ENCODE measurements at places on chromosomes 7 and 10.

- no peak for ATAC-seq
Measured at GRCh38 chr10:95572131-95572820, 11.1 kb upstream of the SORBS1 start.

DNA sequence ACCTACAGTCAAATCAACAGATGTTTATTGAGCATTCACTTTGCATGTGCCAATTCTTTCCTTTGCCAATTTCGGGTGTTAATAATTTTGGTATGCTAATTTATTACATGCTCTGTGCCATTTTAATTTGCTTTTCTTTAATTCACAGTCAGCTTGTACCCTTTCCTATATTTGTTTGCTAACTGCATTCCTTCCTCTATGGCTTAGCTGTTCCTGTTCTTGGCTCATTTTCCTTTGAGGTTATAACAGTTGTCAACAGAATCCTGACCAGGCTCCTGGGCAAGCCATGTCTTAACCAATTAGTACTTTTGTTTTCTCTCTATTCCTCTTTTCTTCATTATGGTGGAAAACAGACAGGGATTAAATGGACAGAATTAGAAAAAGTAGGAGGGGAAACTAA is 73.6 kb upstream of the RPA3 start:
- ATAC-seq = no peak

- no peak for ATAC-seq
Measured at GRCh38 chr10:104253106-104253505, 1.6 kb upstream of the GSTO1 start.

DNA sequence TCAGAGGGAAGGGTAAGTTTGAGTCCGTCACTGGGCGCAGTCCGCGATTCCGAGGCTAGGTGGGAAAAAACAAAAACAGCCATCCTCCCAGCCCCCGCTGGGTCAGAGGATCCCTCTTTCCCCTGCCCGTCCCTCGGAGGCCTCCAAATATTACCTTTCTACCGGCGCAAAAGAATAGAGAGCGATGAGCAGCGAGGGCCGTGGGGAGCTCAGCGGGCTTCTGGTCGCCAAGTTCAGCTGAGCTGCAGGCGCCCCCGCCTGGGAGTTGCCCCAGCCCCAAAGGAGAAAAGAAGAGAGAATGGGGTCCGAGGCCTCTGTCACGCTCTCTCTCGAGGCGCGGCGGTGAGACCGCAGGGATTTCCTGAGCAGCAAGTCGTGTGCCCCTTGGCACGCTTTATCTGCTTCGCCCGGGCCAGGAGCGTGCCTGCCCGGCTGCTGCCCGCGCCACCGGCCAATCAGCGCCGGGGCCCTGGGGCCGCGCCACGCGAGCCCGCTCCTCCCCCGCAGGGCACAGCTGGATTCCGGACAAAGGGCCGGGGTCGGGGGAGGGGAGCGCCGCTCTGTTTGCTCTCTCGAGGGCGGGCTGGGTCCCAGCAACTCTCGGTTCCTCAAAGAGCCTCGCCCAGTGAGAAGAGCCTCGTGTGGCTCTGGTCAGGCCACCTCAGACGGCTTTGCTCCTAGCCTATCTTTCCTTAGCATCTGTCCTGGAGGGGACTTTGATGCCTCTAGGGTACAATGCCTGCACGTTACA is at the start of gene NEUROG3:
TSS of gene NEUROG3 (minus strand) at position 367 of the 751 bp plus-strand sequence. CDS start 379 bp downstream, outside the sequence.
- no peak for ATAC-seq

- ATAC-seq = no peak
Measured at GRCh38 chr7:1951159-1951536, 281.1 kb downstream of the ELFN1 start.

DNA sequence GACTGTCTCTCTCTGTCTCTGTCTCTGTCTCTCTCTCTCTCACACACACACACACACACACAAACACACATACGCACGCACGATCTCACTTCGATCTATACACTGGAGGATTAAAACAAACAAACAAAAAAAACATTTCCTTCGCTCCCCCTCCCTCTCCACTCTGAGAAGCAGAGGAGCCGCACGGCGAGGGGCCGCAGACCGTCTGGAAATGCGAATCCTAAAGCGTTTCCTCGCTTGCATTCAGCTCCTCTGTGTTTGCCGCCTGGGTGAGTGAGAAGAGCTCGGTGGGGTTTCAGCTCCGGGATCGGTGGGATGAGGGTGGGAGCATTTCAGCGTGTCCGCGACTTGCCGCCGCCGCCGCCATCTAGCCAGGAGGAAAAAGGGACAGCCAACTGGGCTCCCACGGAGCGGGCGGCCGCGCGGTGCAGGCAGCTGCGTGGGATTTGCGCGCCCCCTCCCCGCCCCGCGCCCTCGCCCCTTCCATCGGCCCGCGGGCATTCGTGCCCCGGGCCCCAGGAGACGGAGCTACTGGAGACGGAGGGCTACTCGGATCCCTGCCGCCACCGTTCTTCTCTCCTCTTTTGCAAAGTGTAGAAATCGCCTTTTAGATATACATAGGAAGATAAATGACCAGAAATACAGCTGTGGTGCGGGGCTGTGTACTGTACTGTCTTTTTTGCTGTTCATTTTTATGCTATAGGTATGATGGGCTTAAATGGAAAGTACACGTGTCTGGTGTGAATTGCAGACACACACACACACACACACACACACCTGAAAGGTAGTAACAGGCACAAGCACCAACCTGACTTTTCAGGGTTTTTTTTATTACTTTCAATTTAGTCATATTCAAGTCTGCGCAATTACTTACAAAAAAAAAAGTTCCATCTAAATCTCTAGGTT is 581 bp downstream of the PTPRZ1 start:
- peak; percentile 57 for ATAC-seq

- no peak for ATAC-seq
Measured at GRCh38 chr10:14378387-14378960, 47.8 kb upstream of the FRMD4A start.

- ATAC-seq = no peak
Measured at GRCh38 chr7:147535701-147536111, 1054.9 kb upstream of the C7orf33 start.

GRCh38 chr10:17847585-17848296 is 38.6 kb downstream of the MRC1 start:
- ATAC-seq = no peak

- no peak for ATAC-seq
Measured at GRCh38 chr7:70405241-70405640, 726.7 kb upstream of the GALNT17 start.

DNA sequence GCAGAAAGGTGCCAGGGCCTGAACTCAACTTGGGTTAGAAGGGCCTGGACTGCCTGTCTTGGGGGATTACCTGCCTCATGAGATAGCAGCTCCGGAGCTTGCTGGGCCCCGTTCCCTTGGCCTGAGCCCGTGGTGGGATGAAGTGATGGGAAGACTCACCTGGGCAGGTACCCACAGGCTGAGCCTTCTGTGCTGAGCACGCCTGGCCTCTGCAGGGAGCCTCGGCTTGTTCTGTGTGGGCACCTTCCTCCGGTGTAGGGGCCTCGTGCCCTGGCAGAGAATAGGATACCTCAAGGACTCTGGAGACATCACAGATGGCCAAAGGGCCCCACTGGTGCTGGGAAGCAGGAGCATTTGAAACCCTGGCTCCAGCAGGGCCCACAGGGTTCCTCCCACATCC is 4.5 kb downstream of the ZNF467 start:
- no peak for ATAC-seq

DNA sequence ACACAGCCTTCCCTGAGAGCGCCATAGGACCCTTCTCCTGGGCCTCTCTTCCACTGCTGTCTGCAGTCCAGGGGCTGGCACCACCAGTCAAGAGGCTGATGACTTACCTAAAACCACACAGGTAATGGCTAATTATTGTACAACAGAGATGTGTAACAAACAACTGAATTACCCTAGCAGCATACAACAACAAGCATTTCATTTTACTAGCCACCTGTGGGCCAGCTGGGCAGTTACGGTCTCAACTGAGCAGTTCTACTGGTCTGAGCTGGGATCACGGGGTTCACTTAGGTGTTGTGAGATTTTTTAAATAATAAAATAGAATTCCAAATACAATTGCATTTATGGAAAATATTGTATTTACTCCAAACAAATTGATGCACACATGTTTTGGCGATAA is 431.9 kb downstream of the TNS3 start:
- ATAC-seq = no peak

DNA sequence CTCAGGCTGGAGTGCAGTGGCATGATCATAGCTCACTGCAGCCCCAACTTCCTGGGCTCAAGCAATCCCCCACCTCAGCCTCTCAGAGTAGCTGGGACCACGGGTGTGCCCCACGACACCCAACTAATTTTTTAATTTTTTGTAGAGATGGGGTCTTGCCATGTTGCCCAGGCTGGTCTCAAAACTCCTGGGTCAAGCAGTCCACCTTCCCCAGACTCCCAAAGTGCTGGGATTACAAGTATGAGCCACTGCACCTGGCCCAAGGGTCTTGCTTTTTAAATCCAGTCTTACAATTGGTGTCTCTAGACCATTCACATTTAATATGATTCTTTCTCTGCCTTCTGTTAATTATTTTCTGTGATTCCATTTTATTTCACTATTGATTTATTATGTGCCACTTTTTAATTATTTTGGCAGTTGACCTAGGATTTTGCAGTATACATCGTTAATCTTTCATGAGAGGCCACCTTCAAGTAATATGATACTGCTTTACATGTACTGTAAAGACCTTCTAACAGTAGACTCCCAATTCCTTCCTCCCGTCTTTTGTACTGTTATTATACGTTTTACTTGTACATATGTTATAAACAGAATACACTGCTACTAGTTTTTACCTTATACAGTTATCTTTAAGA is 18.7 kb downstream of the MMP21 start:
- no peak for ATAC-seq

- ATAC-seq = no peak
Measured at GRCh38 chr10:3389130-3389529, 216.5 kb upstream of the PITRM1 start.

GRCh38 chr7:124310934-124311390 is 278.1 kb upstream of the TMEM229A start:
- no peak for ATAC-seq

DNA sequence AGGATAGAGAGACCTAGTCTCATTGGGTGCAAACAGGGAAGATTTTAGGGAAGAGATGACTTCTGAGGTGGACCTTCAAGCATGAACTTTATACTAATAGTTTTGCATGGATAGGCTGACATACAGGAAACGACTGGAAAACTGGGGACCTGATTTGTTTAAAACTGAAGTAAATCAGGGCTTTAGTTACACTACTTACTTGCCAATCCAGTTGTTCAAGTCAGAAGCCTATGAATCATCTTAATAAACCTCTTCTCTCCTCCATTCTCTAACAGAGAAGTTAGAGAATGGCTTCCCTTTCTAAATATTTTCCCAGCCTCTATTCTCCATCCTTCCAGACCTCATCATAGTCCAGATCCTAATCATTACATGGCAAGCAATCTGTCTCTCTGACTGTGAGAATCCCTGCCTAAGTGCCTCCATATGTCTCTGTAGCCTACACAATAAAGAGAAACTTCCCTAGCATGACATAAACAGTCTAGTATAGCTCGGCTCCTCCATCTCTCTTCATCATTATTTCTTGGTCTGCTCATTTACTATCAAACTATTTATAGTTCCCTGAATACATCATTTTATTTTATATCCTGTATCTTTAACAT is 55.8 kb downstream of the PRKG1 start:
- peak; percentile 46 for ATAC-seq

- ATAC-seq = no peak
Measured at GRCh38 chr10:117547016-117547715, 4.6 kb downstream of the EMX2 start.

DNA sequence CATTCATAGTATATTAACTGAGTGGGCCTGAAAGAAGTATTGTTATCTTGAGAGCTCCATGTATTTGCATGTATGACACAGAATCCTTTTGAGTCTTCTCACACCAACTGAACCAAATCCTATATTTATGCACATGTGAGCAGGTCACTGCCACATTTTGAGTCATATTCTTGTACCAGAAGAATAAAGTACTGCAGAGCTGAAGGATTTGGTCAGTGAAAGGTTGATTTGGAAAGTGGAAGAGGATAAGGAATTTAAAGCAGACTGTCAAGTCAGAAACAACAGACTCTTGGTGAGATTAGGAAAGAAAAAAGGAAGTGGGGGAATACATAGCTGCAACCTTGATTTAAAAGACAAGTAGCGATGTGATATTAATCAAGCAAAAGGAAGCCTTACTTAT is 121.8 kb downstream of the ARID5B start:
- no peak for ATAC-seq

- no peak for ATAC-seq
Measured at GRCh38 chr10:117266400-117266799, 25.5 kb downstream of the SLC18A2 start.

DNA sequence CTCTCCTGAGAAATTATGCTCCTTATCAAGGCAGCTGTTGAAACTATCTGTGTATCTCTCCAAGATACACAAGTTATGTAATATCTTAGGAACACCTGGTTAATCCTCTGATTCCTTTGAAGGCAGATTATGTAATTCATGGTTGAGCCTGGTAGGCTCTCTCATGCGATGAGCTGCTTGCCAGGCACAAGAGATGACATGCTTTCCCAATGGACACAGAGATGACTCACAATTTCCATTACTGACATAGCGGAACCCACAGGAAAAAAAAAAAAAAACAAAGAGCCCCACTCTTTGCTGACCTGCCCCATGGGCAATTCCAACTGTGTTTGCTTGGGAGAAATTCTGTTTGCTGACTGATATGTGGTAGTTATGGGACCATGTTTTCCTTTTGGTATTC is 736.4 kb upstream of the PHF14 start:
- peak; percentile 69 for ATAC-seq

- no peak for ATAC-seq
Measured at GRCh38 chr7:151726652-151727578, 150.0 kb downstream of the PRKAG2 start.

DNA sequence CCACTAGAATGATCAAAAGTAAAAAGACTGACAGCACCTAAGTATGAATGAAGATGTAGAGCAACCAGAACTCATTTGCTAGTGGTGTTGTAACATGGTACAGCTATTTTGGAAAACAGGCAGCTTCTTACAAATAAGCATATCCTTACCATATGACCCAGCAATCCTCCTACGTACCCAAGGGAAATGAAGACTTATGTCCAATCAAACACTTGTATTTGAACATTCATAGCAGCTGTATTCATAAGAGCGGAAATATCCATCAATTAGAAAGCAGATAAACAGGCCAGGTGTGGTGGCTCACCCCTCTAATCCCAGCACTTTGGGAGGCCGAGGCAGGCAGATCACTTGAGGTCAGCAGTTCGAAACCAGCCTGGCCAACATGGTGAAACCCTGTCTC is 53.0 kb downstream of the KLRG2 start:
- peak; percentile 51 for ATAC-seq

- ATAC-seq = no peak
Measured at GRCh38 chr10:10892290-10892875, 125.3 kb upstream of the CELF2 start.

- ATAC-seq = no peak
Measured at GRCh38 chr7:99767662-99768061, 16.3 kb downstream of the CYP3A4 start.

DNA sequence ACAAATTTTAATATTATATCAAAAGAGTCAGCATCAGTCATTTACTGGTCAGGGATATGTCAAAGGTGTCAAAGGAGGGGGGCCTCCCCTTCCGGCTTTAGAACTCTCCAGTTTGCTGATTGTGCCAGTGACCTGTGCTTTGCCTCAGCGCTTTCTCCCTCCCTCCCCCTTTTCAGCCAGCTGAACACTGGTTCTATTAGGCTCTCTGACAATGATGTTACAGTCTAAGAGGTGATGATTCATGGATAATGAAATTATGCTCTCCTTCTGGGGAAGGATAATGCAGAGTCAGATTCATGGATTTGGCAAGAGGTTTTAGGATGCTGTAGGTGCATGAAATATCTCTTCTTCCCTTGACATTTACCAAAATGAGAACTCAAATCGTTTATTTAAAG is 6.1 kb downstream of the LRRTM3 start:
- no peak for ATAC-seq

GRCh38 chr10:95356190-95356955 is 65.6 kb upstream of the PDLIM1 start:
- ATAC-seq = no peak
